DMS153 (cell line): ENCODE measurements at places on chromosomes 6 and 20.

GRCh38 chr20:62202083-62202395 lies 18.0 kb downstream of the HRH3 start:
- no peak for DNase-seq

- no peak for DNase-seq
Measured at GRCh38 chr6:81896525-81897503, 144.3 kb upstream of the TENT5A start.

- DNase-seq, result no peak
Measured at GRCh38 chr6:50816947-50817645, 1.6 kb upstream of the TFAP2B start.

GRCh38 chr20:59678951-59679350 lies 74.6 kb downstream of the PHACTR3 start:
- no peak for DNase-seq

DNA sequence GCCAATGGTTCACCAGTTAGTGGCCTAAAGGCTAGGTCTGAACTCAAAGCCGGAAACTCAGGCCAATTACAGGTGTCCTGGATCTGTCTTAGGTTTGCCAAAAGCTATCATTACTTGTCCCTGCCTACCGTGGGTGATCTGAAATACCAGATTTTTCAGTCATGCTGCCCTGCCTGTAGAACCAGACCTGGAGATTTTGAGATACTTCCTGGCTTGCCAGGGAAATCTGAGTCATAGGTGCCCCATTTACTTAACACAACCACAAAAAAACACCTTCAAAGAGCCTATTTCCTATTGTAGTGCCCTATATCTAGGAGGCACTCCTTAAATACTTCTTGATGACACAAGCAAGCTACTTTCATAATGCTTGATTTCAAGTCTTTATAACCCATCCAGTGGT lies 13.9 kb upstream of the RANBP9 start:
- no peak for DNase-seq

DNA sequence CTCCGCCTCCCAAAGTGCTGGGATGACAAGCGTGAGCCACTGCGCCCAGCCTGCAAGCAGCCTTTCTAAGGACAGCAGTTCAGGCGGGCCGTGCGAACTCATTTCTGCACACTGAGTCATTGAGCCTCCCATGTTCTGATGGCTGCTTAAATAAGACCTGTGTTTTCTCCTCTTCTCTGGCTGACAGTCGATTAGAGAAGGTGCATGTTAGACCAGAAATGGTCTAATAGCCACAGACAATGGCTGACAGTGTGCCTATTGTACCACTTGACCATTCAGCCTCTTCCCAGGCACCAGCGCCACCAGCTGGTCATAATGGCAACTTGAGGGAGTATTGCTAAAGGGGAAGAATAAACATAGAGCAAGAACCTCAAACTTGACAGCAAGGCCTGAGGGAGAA lies 6.2 kb downstream of the CST11 start:
- DNase-seq, result peak; percentile 20

- no peak for DNase-seq
Measured at GRCh38 chr6:14270925-14271788, 153.6 kb downstream of the CD83 start.

DNA sequence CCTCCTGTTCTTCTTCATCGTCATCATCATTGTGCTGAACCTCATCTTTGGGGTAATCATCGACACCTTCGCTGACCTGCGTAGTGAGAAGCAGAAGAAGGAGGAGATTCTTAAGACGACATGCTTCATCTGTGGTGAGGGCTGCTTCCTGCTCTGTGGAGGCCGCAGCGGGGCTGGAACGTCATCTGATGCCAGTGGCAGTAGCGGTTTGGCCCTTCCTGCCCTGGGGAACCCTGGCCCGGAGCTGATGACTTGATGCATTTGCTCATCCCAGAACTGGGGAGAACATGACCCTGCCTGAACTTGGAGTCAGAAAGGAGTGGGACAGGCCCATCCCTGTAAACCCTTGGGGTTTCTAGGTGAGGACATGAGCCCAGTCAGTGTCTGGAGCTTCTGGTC lies 18.7 kb downstream of the UQCC2 start:
- no peak for DNase-seq

- DNase-seq, result no peak
Measured at GRCh38 chr20:46995561-46996142, 101.0 kb downstream of the EYA2 start.

GRCh38 chr6:18280084-18280483 lies 15.8 kb upstream of the DEK start:
- DNase-seq, result peak; percentile 44

DNA sequence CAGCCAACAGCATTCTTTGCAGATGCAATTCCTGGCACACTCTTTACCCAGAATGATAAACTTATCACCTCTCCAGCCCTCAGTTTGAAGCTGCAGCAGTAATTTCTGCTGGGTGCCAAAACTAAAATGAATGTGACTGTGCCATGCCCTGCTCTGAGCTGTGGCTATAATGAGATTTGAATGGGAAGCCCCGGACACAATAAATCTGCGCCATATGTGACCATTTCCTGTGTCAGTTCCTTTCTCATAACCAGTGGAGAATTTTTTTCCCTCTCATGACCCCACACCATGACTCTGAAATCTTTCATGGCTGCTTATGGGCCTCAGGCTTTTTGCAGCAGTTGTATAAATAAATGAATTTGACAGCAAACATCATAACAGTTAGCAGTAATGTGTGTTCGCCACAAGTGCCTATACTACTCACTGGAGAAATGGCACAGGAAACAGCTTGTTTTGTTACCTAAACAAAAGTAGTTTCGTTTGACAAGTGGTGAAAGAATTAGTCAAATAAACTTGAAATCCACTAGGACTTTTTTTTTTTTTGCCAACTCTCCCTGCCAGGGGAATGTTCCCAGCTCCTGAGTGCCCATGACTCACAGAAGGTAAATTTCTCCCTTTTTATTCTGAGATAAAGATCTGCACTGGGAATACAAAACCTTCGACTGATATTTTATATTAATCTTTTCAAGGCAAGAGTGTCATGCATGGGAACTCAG lies 408.4 kb downstream of the PKHD1 start:
- DNase-seq, result peak; percentile 57

- no peak for DNase-seq
Measured at GRCh38 chr6:148758492-148758891, 11.7 kb downstream of the UST start.

DNA sequence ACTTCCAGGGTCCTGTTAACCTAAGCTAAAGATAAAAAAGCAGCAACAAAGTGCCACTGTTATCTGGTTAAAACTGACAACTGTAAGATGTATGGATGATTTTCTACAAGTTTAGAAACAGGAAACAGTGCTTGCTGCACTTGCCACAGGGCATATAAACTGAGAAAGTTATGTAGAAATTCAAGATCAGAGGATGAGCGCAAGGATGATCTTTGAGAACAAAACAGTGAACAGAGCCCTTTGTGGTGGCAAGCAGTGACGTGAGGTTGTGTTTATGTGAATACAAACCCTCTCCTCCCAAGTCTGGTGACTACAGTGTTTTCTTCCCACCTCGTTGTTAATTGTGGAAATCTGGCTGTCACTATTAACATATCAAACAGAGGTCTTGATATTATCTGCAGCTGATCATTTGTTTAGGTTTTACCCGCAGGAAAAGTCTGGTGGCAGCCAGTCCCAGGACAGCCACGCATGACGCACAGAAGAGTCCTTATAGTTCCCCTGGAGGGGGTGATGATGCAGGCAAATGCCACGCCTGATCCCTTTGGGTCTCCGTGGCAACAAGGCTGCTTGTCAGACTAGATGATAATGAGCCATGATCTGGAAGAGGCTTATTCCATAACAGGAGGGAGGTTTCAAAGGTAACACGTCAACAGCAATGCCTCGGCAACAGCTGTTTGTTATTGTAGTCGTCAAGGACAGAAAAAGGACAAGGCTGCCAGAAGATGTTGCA lies 43.1 kb upstream of the TNFAIP3 start:
- peak; percentile 39 for DNase-seq

DNA sequence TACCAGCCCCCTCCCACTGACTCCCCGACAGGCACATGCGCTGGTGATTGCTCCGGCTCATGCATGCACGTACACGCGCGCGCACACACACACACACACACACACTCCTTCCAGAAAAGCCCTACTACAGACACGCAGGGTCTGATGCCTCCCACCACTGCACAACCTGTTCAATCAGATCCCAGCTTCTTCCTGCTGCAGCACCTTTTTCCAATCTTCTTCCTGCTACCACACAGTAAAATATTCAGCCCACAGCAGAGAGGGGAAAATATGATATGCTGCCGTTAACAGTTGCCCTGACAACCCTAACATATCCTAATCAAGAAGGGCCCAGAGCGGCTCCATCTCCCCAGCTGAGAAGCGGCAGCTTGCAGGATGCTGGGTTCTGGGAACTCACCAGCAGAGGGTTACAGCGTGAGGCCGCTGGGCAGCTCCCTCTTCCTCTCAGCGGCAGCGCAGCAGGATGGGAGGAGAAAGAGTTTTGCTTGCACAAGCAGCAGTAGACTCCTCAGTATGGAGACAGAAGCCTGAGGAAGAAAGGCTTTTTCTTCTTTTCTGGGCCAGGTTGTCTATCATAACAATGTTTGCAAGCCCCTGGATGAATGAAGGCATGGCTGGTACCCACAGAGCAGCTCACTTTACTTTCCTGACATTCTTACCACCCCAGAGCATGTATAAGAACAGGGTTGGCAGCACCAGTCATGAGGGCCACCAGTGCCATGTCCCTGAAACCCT lies 23.9 kb downstream of the MAP7 start:
- peak; percentile 58 for DNase-seq

- no peak for DNase-seq
Measured at GRCh38 chr6:13113981-13114593, 214.2 kb downstream of the TBC1D7 start.

GRCh38 chr6:96913621-96914020 lies 10.9 kb upstream of the KLHL32 start:
- no peak for DNase-seq

- DNase-seq, result no peak
Measured at GRCh38 chr6:22042706-22043105, 254.1 kb downstream of the PRL start.

- DNase-seq, result no peak
Measured at GRCh38 chr20:1287787-1288569, 21.9 kb downstream of the SNPH start.

DNA sequence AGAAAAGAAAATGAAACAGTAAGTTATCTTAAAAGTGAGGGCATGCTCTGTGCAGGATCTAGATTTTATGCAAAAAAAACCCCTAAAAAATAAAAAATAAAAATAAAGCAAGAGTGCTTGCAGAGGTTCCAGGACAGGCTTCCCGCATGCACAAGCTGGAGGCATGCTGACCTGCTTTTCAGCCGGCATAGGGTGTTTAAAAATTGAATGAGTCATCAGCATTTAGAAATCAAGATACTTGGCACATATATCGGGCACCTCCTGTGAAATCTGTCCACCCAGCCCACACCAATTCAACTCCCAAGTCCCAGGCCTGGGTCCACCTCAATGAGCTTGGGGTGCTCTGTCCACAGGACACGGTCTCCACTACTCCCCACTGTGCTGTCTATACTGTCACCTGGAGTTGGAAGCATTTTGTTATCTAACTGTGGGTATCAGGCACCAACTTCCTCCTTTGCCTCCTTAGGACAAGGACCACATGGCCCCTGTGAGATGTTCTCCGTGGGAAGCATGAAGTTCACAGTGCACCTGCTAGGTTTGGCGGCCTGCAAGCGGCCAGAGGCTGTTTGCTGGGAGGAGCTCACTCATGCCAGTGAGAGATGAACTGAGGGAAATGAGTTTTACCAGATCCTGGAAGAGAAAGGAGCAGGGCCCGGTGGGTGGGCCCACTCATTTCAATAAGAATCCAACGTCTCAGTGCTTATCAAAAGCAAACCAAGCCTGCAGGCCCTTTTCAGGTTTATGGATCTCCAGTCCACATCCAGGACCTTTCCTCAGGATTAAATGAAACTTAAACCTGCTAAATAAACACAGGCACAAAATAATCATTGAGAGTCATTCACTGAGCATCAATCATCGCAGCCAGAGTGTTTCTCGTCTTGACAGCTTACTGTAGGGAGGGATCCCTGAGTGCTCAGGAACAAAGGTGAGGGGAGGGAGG lies 121.1 kb downstream of the FOXA2 start:
- DNase-seq, result peak; percentile 95

- DNase-seq, result no peak
Measured at GRCh38 chr6:15456422-15456821, 206.4 kb downstream of the DTNBP1 start.

- no peak for DNase-seq
Measured at GRCh38 chr20:16601047-16601446, 27.8 kb upstream of the KIF16B start.

GRCh38 chr6:111606620-111607115 lies 990 bp upstream of the TRAF3IP2 start:
- no peak for DNase-seq

DNA sequence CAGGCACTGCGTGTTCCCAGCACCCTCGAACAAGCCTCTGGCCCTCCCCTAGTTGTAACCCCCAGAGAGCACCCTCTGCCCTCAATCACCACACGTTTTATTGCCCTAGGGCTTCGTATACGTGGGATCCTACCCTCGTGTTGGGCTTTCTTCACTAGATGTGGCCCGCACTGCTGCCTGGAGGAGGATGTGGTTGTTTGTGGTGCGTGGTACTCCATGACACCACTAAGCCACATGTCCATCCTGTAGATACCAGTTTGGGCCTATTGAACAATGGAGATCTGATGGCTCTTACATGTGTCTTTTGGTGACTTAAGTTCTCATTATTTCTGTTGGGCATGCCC lies 17.0 kb downstream of the SLC2A4RG start:
- DNase-seq, result no peak

- DNase-seq, result no peak
Measured at GRCh38 chr6:107305391-107305790, 154.0 kb downstream of the PDSS2 start.

DNA sequence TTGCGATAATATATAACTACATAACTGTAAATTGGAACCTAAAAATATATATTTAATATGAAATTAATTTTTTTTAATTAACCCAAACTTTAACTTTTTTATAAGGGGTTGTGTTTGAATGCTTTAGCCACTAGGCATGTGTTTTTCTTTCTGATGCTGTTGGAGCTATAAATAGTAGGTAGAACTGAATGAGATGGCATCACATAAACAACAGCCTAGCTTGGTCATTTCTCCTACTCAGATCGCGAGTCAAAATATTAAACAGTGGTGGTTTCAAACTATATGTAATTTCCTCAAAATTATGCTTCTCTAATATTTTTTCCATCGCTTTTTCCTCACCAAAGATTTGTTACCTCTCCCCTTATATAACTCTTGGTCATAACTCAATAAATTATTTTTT lies 243.2 kb downstream of the ARID1B start:
- DNase-seq, result no peak

DNA sequence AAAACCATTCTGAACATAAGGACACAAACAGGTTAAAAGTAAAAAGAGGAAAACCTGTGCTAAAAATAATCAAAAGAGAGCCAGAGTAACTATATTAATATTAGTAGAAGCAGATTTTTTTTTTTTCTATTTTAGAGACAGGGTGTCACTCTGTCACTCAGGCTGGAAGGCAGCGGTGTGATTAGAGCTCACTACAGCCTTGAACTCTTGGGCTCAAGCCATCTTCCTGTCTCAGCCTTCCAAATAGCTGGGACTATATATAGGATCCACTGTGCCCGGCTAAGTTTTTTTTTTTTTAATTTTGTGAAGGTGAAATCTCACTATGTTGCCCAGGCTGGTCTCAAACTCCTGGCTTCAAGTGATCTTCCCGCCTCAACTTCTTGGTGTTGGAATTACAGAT lies 33.4 kb upstream of the PLN start:
- DNase-seq, result no peak

GRCh38 chr6:78153976-78154375 lies 501.1 kb downstream of the MEI4 start:
- no peak for DNase-seq
